AG09309 (cell line): ENCODE measurements at places on chromosomes 12 and 14.

DNA sequence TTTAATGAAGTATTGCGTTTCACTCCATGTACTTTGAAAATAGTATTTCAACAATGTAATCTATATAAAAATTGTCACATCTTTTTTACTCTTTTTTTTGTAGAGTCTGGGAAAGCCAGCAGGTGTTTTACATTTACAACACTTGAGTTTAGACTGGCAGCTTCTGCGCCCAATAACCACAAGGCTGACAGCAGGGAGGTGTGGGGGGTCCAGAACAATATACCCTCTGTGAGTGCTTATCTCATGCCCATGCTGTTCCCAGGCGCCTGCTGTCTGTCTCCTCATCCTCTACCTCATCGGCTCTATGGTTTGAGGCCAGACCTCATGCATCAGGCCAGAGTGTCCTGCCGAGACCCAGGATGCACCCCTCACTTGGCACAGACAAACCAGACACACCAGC, 24.9 kb downstream of the FBRSL1 start:
- DNase-seq, result no peak

DNA sequence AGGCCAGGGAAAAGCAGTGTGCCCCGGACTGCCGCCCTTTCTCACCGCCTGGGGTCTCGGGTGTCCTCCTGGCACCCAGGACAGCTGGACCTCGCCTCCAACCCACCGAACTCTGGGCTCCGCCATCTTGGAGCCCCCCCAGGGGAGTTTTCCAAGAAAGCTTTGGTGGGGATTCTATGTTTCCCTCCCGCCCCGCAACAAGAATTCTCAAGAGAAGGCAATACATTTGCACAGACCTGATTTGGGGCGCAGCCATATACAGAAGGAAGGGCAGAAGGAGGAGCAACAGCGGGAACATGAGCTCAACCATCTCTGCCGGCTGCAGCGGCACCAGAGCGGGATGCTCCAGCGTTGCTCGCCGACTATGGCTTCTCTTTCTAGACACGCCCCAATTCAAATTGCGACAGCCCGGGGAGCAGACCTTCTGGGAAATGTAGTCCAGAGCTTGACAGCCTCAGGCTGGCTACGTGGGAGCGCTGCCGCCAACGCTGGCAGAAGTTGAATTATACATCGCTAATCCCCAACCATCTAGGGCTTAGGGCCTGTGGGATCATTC, at the start of gene RDH11:
RDH11 (minus strand) TSS at position 371 of the 556 bp plus-strand sequence; CDS start at position 310, 61 bp downstream.
- DNase-seq, result no peak

DNA sequence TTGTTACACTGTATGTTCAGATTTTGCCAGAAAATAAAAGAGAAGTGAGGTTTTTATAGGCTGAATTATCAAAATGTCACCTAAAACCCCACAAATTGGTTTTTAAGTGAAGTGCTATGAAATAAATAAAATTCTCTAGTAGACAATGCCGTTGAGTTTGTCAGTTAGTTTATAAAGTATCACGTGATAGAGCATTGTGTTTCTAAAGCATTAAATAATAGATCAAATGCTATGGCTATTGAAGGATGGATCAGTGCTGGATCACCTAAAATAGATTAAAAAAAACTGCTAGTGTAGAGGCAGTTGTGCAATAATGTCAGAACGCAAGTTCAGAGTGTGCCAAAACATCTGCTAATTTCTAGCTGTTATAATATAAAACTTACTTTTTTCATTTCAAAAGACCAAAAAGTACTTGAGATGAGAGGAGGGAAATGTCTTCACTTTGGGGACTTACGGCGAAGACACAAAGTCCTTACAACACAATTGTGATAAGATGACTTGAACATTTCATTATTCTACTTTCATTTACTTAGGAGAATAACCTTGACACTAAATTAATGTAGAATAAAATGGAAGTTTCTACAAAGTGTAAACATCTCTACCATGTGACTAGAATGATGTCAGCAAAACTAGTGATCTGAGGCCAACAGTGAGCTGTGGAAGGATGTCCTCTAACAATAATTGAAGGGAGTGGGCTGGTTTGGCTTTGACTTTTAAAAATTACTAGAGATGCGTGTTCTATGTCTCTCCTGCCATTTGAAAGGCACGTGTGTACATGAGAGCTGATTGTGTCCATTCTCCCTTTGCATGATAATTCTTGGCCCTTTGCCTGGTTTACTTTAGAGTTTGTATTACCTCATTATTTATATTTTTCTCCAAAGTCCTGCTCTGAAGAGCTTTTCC, 154.4 kb upstream of the PDE3A start:
- no peak for DNase-seq

- no peak for DNase-seq
Measured at GRCh38 chr12:106645074-106645421, 62.2 kb downstream of the RFX4 start.

DNA sequence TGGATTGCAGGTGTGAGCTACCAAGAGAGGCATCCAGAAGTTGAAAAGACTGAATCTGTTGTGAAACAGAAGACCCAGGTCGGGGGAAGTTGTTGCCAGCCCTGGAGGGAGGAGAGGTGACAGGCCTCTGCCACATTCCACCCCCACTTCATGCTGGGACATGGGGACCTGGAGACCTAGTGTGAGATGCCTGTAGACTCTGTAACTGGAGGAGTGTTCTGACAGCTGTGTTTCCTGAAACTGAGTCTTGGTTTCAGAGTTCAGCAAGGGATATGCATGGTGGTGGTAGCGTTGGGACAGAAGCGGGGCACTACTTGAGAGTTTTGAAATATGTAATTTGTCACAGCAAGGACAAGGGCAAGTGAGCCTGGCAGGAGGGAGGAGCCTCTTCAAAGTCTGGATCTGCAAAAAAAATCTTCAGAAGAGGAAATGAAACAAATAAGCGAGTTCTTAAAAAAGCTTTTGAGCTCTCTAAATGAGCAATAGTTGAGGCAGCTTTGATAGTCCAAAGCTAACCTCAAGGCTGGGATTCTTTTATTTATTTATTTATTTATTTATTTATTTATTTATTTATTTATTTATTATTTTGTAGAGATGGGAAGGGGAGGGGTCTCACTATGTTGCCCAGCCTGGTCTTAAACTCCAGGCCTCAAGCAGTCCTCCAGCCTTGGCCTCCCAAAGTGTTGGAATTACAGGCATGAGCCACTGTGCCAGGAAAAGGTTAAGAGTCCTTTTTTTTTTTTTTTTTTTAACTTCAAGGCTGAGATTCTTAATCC, 58.9 kb upstream of the EEA1 start:
- no peak for DNase-seq

- DNase-seq, result no peak
Measured at GRCh38 chr12:65022960-65023359, 98.1 kb downstream of the WIF1 start.

- peak; percentile 88 for DNase-seq
Measured at GRCh38 chr12:25694072-25694471, 141.0 kb upstream of the LMNTD1 start.

- DNase-seq, result no peak
Measured at GRCh38 chr14:68308726-68309520, 483.9 kb downstream of the ZFP36L1 start.

GRCh38 chr12:56158926-56159461, 835 bp downstream of the MYL6 start:
- peak; percentile 25 for DNase-seq

GRCh38 chr14:103712633-103713247, 2.5 kb downstream of the XRCC3 start:
- no peak for DNase-seq

GRCh38 chr12:104486943-104487819, 30.4 kb downstream of the CHST11 start:
- no peak for DNase-seq
